OCI-M1 (cell line): ENCODE measurements at places on chromosomes 1 and 21.
A peak's percentile ranks its signal among the peaks of the same experiment; 100 is the strongest.

DNA sequence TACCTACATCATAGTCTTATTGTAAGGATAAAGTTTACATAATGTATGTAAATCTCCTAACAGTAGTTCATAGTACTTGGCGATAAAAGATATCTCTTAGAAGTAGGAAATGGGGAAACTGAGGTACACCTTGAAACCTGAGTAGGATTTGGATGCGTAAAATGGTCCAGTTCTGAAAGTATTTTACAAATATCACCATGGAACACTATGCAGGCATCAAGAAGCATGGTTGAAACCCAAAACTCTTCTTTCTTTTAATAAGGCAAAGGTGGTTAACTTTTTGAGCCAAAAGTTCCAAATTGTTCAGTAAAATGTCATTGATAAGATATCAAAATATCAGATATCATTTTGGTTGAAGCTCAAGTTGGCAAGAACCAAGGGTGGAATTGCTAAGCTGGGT, 46.0 kb downstream of the ROR1 start:
- no peak for DNase-seq

DNA sequence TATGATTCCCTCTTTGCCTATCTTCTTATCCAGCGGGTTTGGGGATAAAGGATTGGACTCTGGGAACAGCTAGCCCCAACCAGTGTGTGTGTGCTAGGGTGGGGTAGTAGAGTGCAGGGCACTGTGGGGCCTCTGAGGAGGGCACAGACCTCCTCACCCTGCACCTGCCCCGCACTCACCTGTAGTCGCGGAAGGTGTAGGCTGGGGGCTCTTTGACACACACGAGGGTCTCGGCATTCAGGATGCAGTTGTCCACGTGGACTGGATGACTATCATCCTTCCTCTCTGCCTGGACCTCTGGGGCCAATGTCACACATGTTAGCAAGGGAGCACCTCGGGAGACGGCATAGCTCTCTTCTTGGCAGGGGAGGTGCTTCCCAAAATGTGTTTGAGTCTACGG, 8.0 kb upstream of the CLDN19 start:
- DNase-seq: no peak

- DNase-seq: no peak
Measured at GRCh38 chr1:217881131-217881543, 250.0 kb downstream of the SPATA17 start.

- DNase-seq: no peak
Measured at GRCh38 chr1:23470282-23471070, 13.5 kb downstream of the ASAP3 start.

DNA sequence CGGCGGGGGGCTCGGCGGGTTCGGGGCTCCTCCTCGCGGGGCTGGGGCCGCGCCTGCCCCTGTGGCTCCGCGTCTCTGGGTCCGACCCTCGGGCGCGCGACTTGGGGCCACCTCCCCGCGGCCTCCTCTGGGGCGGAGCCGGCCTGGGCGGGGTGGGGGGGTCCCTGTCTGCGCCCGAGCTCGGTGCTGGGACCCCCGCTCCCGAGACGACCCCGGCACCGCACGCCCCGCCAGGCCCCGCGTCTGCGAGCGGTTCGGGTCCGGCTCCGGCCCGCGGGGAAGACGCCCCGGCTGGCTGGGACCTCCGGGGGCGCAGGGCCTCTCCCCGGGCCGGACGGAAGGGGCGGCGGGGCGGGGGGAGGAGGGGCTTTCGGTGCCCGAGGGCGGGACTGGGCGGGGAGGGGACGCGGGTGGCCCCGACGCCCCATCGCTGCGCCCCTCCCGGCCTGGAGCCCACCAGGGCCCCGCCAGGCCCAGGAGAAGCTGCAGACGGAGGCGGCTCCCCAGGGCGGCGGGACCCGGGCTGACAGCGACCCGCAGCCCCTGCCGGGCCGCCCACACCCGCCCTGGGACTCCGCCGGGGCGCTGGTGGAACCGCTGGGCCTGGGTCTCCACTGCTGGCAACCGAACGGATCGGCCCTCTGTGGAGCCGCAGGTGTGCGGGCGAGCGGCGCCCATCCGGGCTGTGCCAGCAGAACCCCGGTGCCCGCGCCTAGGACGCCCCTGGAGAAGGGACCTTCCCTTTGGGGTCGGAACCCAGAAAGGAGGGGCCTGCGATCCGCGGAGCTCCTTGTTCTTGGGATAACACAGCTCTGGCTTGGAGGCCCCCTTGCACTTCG, 610 bp downstream of the COL6A2 start:
- DNase-seq: no peak

DNA sequence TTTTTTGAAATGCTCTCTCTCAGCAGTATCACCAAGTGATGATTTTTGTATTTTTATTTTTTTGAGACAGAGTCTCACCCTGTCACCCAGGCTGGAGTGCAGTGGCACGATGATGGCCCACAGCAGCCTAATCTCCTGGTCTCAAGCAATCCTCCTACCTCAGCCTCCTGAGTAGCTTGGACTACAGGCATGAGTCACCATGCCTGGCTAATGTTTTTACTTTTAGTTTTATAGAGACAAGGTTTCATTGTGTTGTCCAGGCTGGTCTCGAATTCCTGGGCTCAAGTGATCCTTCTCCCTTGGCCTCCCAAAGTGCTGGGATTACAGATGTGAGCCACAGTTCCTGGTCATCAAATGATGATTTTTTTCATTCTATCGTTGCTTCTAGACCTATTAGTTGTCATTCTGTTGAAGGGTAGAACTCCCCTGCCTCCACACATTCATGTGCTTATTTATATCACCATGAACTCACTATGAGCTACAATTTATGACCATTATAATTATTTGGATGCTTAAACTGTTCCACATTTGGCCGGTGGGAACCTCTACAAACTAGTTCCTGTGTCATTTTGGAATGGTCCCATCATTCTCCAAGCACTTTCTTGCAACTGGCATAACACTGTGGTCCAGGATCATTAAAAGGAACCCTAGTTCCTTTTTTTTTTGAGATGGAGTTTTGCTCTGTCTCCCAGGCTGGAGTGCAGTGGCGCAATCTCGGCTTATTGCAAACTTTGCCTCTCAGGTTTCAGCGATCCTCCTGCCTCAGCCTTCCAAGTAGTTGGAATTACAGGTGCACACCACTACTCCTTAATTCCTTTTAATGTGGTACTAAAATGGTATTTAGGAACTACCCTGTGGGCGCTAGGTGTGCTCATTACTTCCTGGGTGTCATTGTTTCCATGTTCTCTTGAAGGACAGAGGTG, 20.2 kb upstream of the TOR3A start:
- no peak for DNase-seq

DNA sequence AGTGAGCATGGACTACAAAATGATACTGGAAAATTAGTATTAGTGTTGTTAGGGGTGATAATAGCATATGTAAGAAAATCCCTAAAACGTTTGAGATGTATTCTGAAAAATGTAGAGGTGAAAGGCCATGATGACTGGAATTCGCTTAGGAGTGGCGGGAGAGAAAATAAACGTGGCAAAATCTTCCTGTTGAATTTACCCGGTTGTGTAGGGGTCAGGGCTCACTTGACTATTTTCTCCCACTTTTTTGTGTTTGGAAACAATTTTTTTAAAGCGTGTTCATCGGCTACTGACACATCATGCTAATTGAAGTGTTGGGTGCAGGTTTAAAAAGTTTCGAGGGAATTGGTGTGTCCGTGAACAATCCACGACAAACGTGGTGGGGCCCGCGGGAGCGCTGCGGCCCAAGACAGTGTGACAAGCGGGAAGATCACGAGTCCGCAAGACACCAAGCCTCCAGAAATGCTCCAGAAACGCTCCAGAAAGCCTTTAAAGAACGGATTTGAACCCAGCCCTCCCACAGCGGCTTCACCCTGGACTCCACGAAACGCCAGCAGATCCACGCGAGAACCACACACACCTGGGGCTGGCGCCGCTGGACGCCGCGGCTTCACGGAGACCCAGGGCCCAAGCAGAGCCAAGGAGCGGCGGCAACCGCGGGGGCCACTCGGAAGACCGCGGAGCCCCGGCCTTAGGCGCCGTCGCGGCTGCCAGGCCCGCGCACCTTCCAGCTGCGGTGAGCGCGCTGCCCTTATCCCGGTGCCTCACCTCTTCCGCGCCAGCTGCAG, 573 bp downstream of the PSMG1 start:
- peak; percentile 76 for DNase-seq

DNA sequence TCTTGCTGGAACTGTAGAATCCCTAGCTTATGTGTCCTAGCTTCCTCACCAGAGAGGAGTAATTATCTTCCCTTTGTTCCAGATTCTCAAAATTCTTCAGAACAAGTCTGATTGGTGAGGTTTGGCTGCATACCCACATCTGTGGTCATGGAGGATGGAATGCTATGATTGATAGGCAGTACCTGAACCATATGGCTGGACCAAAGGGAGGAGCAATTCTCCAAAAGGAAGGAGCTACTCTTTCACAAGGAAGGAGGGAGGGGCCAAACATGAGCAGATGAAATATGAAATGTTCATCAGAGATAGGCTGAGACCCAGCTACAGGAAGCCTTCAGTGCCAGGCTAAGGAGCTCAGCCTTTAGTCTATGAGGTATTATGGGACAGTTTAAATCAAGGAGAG, 5.0 kb upstream of the RNF19B start:
- peak; percentile 30 for DNase-seq

GRCh38 chr1:26283279-26283853, 3.5 kb downstream of the SH3BGRL3 start:
- DNase-seq: peak; percentile 21

- DNase-seq: no peak
Measured at GRCh38 chr1:232435729-232436128, 194.2 kb downstream of the SIPA1L2 start.

GRCh38 chr21:25457411-25457810, 149.9 kb downstream of the MRPL39 start:
- DNase-seq: peak; percentile 93

GRCh38 chr1:10508511-10508951, 33.8 kb downstream of the PEX14 start:
- DNase-seq: no peak

DNA sequence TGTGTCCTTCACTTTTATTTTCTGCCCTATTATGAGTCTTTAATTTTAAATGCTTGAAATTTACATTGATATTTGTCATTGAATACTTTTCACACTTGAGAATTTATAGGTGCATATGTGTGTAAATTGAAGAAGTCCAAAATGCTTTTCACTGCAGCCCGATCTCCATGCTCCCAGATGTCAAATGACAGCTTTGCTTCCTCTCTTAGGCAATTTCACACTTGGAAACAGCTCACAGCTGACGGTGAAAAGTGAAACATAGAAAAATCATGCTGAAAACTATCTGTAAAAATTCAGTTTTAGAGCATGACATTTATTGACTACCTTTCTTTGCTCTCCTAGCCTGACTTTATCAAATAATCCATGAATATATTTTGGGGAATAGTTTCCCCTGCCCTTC, 196.0 kb downstream of the RPS6KC1 start:
- DNase-seq: no peak

DNA sequence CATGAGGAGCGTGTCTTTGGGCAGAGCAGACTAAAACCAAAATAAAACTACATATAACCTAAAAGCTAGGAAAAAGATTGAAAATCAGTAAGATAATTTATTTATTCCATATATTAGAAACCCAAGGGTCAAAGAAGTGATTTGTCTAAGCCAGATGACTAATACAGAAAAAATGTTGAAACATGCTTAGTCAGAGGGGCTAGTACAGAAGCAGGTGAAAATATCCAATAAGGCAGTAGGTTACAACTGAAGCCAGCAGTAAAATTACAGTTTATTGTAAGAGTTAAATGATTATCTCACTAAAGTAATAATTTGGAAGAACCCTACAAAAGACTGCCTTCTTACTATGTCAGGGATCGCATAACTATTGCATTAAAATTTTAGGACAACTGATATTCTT, 1190.9 kb upstream of the PRMT6 start:
- no peak for DNase-seq
